GDM1 (cell line): ENCODE measurements at places on chromosomes 12 and 14.

- DNase-seq = no peak
Measured at GRCh38 chr12:65902500-65902899, 78.2 kb downstream of the HMGA2 start.

GRCh38 chr14:46399049-46399448 is 252.5 kb downstream of the RPL10L start:
- DNase-seq = no peak

- no peak for DNase-seq
Measured at GRCh38 chr12:132542661-132543060, 52.7 kb downstream of the FBRSL1 start.

DNA sequence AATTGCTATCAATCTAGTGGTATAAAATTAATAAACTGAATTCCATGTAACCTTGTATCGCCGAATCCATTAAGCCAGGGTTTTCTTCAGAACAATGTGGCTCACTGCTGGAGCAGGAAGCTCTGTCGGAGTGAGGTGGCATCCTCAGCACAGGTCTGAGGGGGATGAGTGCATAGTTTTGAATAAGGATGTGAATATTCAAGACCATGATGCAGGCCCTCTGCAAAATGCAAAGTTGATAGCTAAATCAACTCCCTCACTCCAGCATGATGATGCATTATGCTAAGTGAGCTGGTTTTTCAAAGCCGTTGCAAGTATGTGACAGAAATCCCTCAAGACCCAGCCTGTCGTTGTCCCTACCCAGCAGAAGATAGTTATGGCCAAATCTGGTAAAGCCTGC is 53.0 kb downstream of the TRIM9 start:
- DNase-seq = no peak

DNA sequence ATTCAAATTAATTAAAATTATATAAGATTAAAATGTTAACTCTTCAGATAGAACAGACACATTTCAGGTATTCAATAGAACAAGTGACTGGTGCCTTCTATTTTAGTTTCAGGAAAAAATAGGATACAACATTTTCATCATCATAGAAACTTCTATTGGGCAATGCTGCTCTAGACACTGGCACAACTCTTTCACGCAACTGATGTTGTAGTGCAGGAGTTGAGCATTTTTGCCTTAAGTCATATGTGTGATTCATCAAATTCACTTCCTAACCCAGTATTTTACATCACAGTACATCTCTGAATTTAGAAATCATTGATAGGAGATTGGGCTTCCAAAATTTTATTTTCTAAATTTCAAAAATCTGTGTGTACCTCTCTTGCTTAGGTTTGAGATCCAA is 215.4 kb upstream of the DIO2 start:
- DNase-seq = no peak

GRCh38 chr14:73460691-73461127 is 2.4 kb upstream of the NUMB start:
- no peak for DNase-seq
